Neural progenitor cell (in vitro differentiated cells): ENCODE measurements at places on chromosomes 12 and 14.

GRCh38 chr12:47858511-47859266 is 39.0 kb upstream of the HDAC7 start:
- DNase-seq: no peak

DNA sequence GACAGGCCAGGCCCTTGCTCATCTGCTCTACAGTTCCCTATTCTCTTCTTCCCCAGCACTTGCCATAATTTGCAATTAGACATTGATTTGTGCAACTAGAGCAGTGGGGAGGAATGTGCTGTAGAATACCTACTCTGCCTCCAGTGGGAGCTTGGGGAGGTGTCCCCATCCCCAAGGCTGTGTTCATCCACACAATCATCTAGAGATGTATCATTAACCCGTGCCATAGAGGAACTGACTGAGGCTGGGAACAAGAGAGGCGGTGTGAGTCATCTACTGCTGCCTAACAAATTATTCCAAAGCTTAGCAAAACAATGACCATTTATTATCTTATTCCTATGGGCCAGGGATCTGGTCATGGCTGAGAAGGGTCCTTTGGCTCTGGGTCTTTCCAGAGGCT is 5.1 kb upstream of the OTUB2 start:
- no peak for DNase-seq

GRCh38 chr14:45038256-45038655 is 45.7 kb upstream of the PRPF39 start:
- DNase-seq: no peak

DNA sequence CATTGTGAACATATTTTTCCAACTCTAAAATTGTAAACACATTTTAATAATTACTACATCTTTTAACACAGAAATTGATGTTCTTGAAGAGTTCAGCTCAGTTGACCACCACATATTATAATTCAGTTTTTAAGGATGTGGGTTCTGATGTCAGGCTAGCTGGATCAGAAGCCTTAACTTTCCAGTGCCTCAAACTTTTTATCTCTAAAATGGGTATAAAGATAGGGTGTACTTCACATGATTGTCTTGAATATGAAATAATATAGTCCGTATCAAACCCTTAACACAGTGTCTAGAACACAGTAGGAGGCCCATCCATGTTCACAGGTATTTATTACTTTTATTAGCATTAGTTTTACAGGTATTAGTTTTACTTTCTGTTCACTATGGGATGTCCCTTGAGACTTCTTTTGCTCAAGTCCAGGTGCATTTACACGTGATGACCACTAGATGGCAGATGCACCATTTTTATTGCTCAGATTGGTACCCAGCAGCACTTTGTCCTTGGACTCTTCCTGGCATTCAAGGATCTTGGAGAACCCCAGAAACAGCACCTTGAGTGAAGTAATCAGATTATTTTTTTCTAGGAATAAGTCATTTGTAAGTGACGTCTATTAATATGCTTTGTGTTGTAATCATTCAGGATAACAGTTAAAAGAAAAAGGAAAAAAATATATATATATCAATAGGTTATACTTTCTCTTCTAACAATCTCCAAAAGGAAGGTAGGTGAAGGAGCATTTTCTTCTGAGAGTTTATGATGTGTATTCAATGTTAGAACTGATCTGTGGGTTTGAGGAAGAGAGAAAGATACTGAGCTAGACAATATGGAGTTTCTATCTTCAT is 580.2 kb downstream of the ETNK1 start:
- peak; percentile 45 for DNase-seq

GRCh38 chr12:1344245-1344644 is 250.1 kb downstream of the FBXL14 start:
- DNase-seq: no peak

DNA sequence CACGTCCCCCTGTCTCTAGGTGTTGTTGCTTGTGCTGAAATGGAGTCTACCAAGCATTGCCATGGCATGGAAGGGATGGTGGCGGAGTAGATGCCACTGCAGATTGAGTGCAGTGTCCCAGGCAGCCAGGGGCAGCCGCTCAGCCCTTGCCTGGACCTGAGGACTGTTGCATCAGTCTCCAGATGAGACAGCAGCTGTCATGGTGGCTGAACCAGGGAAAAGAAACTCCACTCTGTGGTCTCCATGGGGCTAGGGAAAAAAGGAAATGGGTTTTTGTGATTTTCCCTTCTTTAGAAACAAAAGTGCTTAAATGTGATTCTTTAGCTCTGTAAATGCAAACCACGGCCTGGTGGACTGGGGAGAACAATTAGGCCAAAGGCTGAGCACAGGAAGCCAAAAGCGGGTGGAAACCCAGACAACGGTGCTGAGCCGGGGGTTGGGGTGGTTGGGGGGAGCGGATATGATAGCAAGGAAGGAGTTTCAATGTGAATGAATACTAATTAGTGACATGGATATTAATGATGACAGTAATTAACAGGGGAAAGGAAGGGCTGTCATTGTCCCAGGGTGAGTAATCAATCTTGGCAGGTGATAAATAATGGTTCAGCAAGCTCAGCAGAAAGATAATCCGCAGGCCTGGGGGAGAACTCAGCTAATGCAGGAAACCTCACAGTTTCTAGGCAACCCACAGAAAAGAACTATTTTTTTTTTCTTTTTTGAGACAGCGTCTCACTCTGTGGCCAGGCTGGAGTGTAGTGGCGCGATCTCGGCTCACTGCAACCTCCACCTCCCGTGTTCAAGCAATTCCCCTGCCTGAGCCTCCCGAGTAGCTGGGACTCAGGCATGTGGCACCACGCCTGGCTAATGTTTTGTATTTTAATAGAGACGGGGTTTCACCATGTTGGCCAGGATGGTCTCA is 442.6 kb downstream of the DPF3 start:
- peak; percentile 33 for DNase-seq

DNA sequence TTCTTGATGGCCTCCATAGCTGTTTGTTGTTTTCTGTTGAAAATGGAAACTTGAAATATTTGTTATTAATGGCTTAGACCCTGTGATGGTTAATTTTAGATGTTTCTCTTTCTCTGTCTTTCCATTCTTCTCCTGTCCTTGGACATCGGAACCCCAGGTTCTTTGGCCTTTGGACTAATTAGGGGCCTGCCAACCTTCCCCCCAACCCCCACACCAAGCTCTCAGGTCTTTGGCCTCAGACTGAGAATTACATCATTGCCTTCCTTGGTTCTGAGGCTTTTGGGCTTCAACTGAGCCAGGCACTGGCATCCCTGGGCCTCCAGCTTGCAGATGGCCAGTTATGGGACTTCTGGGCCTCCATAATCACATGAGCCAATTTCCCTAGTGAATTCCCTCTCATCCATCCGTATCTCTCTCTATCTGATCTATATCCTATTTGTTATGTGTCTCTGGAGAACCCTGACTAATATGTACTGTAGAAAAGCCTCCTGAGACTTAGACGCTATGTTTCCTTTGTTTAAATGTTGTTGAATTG is 71.6 kb downstream of the FGD4 start:
- no peak for DNase-seq

GRCh38 chr12:52005903-52006703 is 643 bp upstream of the TAMALIN start:
- peak; percentile 58 for DNase-seq

GRCh38 chr14:49479432-49479831 is 106.7 kb downstream of the RPS29 start:
- DNase-seq: no peak

GRCh38 chr12:70590051-70590450 is 47.2 kb downstream of the PTPRB start:
- peak; percentile 85 for DNase-seq

- no peak for DNase-seq
Measured at GRCh38 chr12:11698729-11699128, 49.3 kb downstream of the ETV6 start.

DNA sequence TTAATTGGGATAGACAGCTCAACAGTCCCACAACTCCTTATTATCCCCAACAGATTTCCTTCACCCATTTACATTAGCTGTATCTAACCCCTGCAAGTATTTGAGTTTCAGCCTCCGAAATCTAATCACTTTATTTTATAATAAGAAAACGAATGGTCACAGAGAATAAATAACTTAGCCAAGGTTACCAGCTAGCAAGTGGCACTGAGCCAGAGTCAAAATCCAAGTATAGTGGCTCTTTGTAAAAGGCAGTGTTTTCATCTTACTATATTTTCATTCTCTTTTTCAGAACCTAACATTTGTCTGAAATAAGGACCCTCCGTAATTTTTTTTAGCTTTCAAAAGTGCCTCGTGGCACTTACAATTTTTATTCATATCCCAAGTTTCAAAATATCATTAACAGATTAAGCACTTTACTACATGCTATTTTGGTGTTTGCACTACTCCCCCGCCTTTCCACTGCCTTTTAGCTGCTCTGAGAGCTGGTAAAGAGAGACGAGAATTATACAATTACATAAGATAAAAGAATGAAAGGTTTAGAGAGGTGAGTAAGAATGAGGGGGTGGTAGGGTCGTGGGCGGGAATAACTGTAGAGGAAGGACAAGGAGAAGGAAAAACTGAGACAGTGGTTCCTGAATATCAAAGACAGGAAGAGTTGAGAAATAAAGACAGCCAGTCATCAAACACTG is 3.7 kb upstream of the USP15 start:
- no peak for DNase-seq

GRCh38 chr12:107704041-107704440 is 18.4 kb downstream of the PWP1 start:
- no peak for DNase-seq

DNA sequence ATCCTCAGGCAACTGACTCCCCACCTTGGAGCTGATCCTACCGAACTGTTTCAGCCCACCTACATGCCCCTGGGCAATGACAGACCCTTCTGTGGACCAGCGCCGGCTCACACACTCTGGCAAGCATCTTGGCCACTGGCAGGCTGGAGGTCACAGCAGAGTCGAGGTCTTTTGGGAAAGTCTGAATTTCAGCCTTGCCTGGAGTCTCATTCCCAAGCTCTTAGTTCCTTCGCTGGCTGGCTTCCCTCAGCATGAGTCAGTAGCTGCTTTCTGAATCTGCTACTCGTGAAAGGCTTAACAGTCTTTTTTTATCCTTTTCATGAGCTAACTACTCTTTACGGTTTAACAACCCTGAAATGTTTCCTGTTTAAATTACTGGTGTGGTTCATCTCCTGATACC is 44.5 kb downstream of the ASCL4 start:
- DNase-seq: peak; percentile 6

GRCh38 chr14:75519826-75520728 is 2.2 kb upstream of the BATF start:
- no peak for DNase-seq

DNA sequence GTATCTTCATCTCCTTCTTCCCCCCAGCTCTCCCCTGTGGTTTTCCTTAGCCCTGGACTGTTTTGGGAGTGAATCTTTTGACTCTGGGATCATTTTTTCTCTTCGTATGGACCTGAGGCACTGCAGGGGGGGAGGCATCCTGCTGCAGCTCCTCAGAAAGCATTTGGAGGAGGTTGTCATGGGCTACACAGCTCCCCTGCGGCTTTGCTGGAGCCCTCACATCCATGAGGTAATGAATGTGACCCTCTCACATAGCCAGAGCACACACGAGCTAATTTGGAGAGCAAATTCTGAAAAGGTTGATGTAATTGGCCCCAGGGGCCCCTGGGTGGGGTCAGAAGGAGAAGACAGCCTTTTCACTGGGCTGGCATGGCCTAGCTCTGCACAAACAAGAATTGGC is 110.9 kb downstream of the PAH start:
- DNase-seq: no peak

DNA sequence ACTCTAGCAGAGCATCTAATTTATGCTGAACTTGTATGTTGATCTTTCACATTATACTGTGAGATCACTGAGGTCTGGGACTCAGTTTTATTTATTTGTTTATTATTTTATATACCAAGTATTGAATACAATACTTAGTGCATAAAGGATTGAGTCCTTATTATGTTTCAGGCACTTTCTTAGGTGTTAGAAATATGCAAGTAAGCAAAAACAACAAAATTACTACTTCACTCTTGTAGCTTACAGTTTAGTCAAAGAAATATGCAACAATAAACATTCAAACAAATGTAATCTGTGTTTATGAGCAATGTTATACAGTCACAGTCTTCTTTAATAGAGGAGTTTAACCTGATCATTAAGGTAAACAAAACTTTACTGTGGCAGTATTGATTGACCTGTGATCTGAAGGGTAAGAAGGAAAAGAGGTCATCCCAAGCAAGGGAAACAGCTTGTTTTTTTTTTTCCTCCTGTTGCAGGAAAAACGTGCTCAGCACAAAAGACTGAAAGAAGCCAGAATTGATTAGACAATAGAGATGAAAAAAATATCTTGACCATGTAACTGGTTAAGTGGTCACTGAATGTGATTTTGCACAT is 990.7 kb downstream of the TRHDE start:
- no peak for DNase-seq

GRCh38 chr12:116087962-116088361 is 189.5 kb downstream of the MED13L start:
- no peak for DNase-seq

- DNase-seq: no peak
Measured at GRCh38 chr12:31536672-31537071, 54.3 kb downstream of the DENND5B start.

DNA sequence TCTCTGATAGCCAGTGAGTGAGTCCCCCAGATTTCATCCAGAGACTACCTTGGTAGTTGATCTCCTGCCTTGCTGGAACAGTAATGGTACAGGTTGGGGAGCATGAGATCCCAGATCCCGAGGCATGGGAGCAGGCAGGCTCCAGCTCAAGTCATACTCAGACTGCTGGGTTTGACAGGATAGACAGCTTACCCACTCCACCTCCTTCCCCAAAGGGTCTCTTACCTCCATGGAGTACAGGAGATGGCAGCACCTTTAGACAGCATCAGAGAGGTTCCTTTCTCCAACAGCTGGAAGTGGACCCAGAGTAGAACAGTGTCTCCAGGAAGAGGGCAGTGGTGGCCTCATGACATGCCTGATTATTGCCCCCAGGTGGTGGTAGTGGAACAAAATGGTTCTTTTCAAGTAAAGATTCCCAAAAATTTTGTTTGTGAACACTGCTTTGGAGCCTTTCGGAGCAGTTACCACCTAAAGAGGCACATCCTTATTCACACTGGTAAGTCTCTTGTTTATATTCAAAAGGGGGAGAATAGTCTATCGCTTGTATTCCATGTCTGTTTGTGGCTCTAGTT is 4.9 kb upstream of the CSAD start:
- DNase-seq: no peak
